ENCODE measurements at places on chromosomes 12 and 14. TPM values are rescaled to one million over a fixed set of nuclear protein-coding genes. Genes with fewer than 3 reads are reported as not detected.

Gene ESPL1
- total RNA-seq, result 1.1 TPM

Gene CMA1
- total RNA-seq, result not detected

Gene OVCH1
- 0.20 TPM for total RNA-seq

Gene MYL2
- total RNA-seq, result not detected

Gene KLHL33
- not detected for total RNA-seq
